ENCODE measurements at places on chromosomes 5 and 9.

DNA sequence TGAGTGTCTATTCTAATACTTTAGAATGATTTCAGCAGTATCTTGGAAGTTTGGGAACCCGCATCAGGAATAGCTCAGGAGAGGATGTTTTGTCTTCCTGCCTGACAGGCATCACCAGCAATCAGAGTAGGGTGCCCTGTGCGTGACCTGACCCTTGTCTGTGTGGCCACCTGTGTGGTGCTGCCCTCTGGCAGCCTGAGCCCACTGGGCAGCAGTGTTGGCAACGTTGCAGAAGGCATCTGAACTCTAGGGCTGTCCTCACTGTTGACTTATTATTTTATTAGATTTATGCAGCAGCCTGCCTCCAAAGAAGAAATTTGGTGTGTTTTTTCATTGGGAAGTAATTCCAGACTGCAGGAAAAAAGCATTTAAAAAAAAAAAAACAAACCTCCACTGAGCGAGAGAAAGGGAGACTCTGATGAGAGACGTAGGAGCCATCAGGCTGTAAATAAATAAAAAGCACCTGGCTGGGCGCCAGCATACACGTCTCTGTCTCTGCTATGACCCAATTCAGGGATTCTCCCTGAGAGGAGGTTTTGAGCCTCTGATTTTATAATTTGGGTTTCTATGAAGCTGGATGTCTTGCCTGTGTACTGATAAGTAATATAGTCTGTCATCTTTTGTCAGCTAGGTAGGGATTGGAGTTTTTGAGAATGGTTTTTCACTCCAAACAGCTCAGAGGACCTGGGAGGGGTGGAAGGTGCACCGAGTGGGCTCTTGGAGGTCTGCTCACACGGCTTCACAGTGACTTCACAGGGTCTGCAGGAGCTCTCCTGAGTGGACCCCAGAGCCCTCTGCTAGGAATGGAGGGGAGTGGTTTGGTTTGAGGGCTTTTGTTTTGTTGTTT lies 49.0 kb downstream of the FAM78A start:
- no peak for DNase-seq

DNA sequence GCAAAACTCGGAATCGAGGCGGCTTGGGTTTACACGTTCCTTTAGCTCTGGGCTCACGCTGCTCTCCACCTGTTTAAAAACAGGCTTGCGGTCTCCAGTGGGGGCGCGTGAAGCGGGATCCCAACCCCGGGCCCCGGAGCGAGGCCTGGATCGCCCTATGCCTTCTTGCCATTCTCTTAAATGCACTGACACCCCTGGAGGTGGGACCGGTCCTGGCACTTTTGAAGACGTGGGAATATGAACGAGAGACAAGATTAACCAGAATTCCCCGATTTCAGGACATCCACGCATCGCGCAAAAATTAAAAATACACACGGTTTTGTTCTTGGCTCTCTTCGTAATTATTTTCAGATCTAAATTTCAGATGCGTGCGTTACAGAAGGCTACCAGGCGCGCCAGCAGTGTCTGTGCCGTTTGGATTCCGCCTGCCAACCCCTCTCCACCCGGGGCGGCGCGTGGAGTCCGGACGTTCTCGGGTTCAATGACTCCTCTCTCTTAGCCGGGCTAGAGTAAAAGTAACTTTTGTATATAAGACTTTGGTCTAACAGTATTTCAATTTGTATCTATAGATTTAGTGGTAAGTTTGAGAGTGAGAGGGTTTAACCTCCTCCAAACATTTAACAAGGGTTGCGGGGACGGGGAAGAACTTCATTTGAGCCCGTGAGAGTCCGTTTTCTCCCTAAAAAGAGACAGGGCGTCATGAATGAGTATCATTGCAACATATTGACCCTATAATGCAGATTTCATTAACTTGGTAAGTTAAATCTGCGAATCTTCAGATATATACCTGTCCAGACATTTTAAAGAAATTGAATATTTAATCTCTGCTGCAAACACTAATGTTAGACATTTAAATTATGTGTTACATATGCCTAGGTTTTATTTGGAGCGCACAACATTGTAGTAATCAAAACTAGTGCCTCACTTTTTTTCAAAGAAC lies 3.8 kb downstream of the FOXD1 start:
- no peak for DNase-seq

DNA sequence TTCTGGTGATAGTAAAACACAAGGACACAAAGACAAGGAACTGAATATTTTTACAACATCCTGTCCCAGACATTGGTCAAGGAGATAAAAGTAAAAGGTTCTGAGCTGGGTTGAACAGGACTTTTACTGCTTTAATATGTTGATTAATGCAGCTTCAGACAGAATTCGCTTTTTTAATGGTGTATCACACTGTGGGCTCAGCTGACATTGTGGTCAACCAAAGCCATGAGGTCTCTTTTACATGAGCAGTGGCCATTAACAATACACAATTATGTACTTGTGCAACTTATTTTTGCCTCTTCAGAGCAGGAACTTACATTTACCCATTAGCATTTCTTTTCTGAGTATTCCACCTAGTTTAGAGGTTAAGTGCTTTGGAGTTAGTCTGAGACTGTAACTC lies 22.8 kb upstream of the ERBIN start:
- no peak for DNase-seq

- DNase-seq, result no peak
These were observed 10.1 kb downstream of the PPP2CA start for GRCh38 chr5:134215757-134216156.

DNA sequence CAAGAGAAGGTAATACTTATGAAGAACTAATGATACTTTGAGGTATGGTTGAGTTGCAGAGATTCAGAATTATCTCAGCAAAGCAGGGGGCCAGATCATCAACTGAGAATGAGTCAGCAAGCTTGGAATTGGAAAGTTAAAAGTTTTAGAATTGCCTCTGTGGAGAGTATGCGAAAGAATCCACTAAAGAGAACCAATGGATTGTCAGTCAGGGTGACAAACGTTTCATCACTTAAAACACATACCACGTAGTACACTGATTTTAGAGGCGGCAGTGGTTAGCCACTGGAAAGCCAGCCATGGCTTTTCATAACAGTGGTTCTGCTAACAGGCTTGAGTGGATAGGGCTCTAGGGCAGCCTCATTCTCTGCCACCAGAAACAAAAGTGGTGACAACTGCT lies 30.7 kb downstream of the AOPEP start:
- DNase-seq, result no peak

DNA sequence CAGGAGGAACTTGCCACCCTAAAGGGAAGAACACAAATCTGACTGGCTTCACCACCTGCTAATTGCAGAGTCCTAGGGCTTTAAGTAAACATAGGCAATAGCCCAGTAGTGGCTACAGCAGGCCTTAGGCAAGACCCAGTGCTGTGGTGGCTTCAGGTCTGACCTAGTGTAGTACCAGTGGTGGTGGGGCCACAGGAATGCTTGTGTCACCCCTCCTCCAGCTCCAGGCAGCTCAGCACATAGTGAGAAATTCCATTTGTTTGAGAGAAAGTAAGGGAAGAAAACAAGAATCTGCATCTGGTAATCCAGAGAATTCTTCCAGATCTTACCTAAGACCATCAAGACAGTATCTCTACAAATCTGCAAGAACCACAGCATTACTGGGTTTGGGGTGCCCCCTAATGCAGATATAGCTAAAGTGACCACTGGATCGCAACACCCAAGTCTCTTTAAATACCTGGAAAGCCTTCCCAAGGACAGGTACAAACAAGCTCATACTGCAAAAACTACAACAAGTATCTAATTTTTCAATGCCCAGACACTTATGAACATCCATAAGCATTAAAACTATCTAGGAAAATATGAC lies 102.6 kb upstream of the TRPM3 start:
- no peak for DNase-seq

DNA sequence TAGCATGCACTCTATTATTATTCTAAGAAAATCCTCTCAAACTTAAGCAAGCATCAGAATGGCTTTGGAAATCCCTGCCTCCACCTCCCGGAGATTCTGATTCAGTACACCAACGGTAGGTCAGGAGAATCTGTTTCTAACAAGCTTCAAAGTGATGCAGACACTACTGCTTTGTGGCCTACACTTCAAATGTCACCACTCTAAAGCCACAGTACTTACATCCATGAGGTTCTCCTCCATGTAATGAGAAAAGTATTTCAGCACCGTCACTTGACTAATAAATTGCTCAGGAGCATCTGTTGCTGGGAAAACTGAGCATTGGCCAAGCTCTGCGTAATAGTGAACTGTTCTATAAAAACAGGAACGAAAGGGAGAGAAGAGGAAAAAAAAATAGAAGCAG lies 4.8 kb downstream of the PLK2 start:
- no peak for DNase-seq

GRCh38 chr9:21682381-21682780 lies 120.1 kb upstream of the MTAP start:
- DNase-seq, result no peak

GRCh38 chr5:17000291-17000939 lies 64.3 kb upstream of the MYO10 start:
- no peak for DNase-seq

GRCh38 chr5:9176641-9177040 lies 369.2 kb downstream of the SEMA5A start:
- no peak for DNase-seq

All from inflammatory macrophage treated with lipopolysaccharide for 4 hours (primary cell).